ENCODE measurements at places on chromosomes 16 and 17.
A peak's percentile ranks its signal among the peaks of the same experiment; 100 is the strongest.

- DNase-seq = no peak
Measured at GRCh38 chr17:82947051-82947991, 107.5 kb upstream of the ZNF750 start.

- peak; percentile 80 for DNase-seq
Measured at GRCh38 chr16:85593494-85594221, 19.5 kb upstream of the GSE1 start.

DNA sequence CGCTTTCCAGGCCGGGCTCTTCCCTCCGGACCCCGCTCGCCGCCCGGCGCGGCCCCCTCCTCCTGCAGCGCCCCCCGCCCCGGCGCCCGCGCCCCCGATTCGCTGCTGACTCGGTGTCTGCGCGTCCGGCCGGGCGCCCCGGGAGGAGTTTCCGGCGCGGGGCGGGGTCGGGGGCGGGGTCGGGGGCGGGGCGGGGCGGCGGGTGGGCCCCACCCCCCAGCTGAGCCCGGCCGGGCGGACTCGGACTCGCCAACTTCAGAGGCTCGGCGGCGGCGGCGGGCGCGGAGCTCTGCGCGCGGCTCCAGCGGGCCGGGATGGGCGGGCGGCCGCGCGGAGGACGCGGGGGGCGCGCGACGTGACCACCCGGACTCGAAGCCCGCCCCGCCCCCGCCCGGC lies at the start of gene METRNL:
TSS of gene METRNL (plus strand) at position 258 of the 396 bp plus-strand sequence. CDS start 207 bp downstream, outside the sequence.
- DNase-seq = no peak

DNA sequence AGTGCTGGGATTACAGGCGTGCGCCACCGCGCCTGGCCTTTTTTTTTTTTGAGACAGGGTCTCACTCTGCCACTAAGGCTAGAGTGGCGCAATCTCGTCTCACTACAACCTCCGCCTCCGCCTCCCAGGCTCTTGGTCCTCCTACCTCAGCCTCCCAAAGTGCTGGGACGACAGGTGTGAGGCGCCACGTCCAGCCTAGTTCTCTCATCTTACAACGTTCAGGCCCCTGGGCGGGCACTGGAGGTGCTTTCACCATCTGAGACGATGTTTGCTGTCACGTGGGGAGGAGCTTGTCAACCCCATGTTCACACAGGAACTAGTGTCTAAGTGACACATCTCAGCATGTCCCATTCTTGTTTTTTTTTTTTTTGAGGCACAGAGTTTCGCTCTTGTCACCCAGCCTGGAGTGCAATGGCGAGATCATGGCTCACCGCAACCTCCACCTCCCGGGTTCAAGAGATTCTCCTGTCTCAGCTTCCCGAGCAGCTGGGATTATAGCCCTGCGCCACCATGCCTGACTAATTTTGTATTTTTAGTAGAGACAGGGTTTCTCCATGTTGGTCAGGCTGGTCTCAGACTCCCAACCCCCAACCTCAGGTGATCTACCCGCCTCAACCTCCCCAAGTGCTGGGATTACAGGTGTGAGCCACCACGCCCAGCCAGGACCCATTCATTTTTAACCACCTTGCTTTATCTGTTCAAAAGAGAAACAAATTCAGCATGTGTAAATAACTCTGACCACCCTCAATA lies 5.2 kb upstream of the FANCA start:
- DNase-seq = no peak

GRCh38 chr16:57166951-57167350 lies 18.9 kb downstream of the PSME3IP1 start:
- no peak for DNase-seq

- no peak for DNase-seq
Measured at GRCh38 chr17:43365356-43365755, 33.4 kb upstream of the ARL4D start.

DNA sequence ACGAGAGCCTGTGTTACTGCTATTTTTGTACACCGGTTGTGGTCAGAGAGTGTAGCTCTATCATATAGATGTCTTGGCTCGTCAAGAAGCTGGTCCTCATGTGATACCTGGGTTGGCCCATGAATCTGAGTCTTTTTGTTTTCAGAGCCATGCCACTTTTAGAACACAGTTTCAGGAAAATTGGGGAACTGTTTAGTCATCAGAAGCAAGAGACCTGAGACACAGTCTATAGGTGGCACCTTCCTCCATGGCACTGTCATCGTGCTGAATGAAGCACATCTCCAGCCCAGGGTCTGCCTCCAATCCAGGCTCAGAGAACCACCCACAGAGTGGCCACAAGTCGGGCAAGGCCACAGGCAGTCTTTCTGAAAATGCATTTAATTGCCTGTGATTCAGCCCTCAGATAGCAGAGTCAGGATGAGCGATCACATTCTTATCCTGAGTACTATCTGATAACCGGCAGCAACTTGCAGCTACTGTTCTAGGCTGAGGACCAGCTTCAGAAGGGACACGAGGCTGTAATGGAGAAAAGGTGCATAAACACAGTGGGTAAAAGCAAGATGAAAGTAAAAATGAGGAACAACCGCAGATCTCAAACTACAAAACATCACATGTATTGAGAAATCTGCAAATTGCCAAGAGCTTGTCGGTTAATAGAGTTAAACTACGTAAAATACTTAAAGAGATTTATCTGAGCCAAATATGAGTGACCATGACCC lies 14.2 kb upstream of the HAPSTR1 start:
- no peak for DNase-seq

- DNase-seq = no peak
Measured at GRCh38 chr17:57138956-57139576, 54.0 kb downstream of the AKAP1 start.

GRCh38 chr17:40313668-40314583 lies 4.9 kb downstream of the RARA start:
- peak; percentile 87 for DNase-seq

- DNase-seq = peak; percentile 59
Measured at GRCh38 chr17:74442670-74443515, 11.0 kb downstream of the GPRC5C start.

DNA sequence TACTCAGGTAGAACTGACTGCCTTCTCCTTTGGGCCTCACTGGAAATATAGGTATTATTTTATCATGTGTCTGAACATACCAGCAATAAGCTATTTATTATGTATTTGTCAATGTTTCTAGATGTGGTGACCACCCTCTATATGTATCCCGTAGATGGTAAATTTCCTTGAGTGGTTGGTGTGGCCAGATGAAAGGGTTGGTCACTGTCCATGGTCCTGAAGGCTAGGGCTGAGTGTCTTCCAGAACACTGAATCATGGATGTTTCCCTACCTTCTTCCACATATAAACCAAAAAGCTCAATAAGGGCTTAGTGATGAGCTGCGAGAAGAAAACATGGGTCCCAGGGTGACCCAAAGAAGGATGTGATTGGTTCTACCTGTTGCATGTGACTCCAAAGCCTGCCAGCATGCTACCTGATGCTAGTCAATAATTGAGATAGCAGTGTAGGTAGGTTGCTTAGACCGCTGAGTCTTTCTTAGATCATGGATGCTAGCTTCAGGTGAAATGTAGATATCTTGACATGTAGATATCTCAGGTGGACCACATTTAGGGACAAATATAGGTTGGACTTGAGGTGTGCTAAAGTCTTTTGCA lies 150.3 kb downstream of the ASIC2 start:
- DNase-seq = no peak

DNA sequence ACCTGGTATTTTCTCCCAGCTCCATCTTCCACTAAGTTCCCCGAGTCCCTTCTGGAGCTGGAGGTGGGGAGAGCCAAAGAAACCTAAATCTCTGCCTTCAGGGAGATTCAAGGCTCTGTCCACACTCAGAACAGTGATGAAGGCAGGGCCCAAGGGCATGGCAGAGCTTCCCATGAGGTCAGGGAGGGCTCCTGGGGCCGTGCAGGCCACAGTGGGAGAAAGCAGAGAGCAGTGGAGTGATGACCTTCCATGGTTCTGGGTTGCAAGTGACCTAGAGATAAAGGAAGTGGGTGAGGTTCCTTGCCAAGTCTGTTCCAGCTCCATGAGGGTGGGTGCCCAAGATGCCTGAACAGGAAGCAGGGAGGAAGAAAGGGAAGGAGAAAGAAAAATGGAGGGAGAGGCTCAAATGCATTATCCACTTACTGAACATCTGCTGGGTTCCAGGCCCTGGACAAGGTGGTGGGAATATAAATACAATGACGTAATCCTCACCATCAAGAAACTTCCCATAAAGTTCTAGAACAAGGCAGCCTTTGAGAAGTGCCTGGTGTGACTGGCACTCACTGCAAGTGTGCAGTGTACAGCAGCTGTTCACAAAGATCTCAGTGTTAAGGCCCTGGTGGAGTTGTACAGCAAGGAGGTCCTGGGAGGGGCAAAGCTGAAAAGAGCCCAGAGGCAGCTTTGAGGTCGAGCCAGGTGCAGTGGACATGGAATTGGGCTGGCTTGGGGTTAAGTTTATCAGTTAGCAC lies 13.3 kb downstream of the TBKBP1 start:
- no peak for DNase-seq

DNA sequence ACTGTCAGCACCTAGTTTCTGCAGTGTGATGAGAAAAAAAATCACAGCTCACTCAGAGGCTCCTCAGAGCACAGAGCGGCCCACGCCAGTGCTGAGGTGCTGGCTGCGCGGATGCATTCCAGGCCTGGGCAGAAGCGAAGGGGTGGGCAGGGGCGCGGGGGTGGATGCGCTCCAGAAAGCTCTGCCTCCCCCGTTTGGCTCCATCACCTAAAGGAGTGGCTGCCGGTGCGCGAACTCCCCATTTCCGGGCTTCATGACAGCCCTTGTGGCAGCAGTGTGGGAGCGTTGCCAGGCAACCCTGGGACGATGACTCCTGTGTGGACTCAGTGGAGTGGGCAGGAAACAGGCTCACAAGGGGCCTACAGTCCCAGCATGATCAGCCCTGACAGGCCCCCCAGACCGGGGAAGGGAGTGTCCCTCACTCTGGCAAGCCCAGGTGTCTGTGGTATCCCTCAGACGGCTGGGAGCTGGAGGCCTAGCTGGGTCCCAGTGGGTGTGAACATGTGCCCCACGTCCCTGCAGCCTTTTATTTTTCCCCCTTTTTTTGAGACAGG lies 32.8 kb upstream of the NUDT16L1 start:
- no peak for DNase-seq

DNA sequence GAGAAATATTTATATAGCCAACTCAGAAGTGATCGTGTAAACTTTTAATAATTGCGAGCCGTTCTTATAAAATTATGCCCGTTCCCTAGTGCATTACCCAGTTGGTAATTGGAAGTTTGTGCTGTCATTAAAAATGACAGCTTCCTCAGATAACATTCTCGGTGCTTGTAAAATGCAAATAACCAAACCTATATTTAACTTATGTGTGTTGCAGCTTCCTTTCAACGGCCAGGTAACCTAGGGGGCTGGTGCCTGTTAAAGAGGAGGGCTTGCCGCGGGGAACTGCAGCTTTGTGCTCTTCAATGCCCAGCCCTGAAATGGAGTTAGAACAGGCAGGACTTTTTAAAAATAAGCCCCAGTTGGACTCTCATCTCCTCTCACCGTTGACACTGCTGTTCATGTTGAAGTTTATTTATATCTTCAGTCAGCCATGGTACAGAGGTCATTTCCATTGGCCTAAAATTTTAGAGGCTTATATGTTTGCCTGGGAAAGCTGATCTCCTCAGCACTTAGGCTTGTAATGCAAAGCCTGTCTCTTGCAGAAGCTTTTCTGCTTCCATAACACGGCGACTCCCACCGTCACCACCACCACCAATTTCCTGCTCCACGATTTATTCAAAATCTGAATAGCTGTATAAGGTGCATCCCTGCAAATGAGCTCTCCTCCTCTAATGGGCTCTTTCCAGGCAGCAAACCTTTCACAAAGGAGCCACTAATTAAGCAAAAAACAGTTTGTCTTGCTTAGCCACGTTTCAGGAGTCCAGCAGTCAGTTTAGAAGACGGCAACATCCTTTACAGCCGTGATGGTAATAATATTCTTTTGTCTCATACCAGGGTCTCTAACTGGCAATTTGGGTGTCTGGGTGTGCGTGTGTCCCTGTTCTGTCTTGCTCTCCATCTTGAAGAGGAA lies 74.7 kb downstream of the RPA1 start:
- DNase-seq = no peak

DNA sequence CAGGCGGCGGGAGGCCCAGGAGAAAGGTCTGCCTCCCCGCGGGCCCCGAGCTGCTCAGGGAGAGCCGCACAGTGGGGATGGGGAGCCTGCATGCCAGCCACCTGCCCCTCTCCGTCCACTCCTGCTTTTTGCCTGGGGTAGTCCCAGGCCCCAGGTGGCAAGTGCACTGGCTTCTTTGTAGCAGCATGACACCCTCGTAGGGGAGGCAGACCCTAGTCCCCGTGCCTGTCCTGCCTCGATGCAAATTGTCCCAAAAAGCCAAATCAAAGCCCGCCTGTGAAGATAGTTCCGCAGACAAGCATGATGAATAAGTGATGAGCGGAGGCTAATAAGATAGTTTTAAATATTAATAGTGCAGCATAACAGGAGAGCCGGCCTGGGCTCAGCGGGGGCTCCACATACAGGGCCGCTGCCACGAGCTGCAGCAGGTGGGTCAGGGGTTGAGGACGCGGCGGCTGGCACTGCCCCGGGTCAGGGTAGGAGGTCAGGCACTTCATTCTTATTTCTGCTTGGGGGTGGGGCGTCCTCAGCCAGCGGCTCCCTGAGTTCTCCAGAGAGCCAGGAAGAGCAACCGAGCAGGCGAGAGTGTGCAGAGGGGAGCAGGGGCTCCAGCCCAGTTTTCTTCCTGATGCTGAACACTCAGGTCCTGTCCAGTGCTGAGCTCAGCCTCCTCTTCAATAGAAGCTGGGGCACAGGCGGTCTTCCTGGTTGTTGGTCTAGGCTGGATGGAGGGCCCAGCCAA lies 26.8 kb downstream of the GINS2 start:
- DNase-seq = no peak

- no peak for DNase-seq
Measured at GRCh38 chr17:50594128-50594823, 33.8 kb downstream of the CACNA1G start.

Measured in NCI-H1105 (cell line).